Thyroid gland (tissue), 4 donors: ENCODE measurements at places on chromosomes 4 and X. TPM values are rescaled to one million over a fixed set of nuclear protein-coding genes. Genes with fewer than 3 reads are reported as not detected.

- H3K36me3 ChIP-seq = no peaks in the 10 kb centered on the region
- no peak for DNase-seq
- peaks cover 3% of the 10 kb centered on the region for H3K4me1 ChIP-seq
Observed at GRCh38 chr4:138918169-138918869, 97.3 kb upstream of the NOCT start.

FANCB gene
- total RNA-seq = 1.5 TPM

DGKK gene
- not detected for total RNA-seq

ANXA5 gene
- total RNA-seq = 313 TPM

DNA sequence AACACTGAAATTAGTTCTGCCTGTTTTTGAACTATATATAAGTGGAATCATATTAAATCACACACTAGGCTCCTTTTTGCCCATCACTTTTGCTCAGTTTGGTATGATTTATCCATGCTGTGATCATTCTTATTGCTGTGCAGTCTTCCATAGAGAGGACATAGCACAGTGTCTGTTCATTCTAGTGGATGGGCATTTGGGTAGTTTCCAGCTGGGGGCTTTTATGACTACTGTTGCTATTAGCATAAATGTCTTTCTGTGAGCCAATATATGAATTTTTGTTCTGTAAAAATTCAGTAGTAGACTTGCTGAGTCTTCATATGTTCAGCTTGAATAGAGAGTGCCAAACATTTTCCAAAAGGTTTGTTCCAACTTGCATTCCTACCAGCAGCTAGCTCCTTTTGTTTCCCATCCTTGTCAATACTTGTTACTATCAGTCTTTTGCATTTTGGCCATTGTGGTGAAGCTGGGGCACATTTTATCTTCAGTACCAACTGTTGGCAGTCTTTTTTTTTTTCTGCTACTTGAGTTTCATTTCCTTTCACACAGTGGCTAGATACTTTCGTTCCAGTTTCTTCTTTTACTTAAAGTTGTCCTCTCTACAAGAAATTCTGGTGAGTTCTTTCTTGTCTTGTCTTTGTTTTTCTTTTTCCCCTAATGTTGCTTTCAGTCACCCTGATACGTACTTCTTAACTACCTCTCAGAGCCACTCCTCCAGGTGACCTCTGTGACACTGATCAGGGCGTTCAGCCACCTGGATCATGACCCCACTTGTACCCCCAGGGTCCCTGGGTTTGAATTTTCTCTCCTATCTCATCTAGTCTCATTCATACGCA lies 87.0 kb downstream of the ANXA3 start:
- no peak overlapping the region for H3K4me3 ChIP-seq
- H3K36me3 ChIP-seq = no peaks in the 10 kb centered on the region
- H3K27me3 ChIP-seq = no peaks in the 10 kb centered on the region

- H3K27ac ChIP-seq = no peak overlapping the region
- H3K4me3 ChIP-seq = no peak overlapping the region
- no peaks in the 10 kb centered on the region for H3K27me3 ChIP-seq
- H3K4me1 ChIP-seq = no peaks in the 10 kb centered on the region
- DNase-seq = no peak
Observed at GRCh38 chr4:31085689-31086088, 365.5 kb downstream of the PCDH7 start.

- no peak for DNase-seq
- H3K4me3 ChIP-seq = no peak overlapping the region
- H3K4me1 ChIP-seq = no peaks in the 10 kb centered on the region
- H3K27ac ChIP-seq = no peak overlapping the region
- no peaks in the 10 kb centered on the region for H3K27me3 ChIP-seq
Observed at GRCh38 chr4:115749404-115749803, 636.0 kb upstream of the NDST4 start.

- no peaks in the 10 kb centered on the region for H3K27me3 ChIP-seq
- H3K27ac ChIP-seq = no peak overlapping the region
- H3K4me3 ChIP-seq = no peak overlapping the region
- H3K4me1 ChIP-seq = no peaks in the 10 kb centered on the region
- DNase-seq = no peak
Observed at GRCh38 chr4:39490322-39490721, 31.5 kb downstream of the LIAS start.

GRCh38 chr4:6760865-6761264 lies 21.7 kb upstream of the KIAA0232 start:
- no peak for DNase-seq
- no peak overlapping the region for H3K27ac ChIP-seq
- H3K4me3 ChIP-seq = no peak overlapping the region
- no peaks in the 10 kb centered on the region for H3K27me3 ChIP-seq
- H3K36me3 ChIP-seq = no peaks in the 10 kb centered on the region
- H3K4me1 ChIP-seq = no peaks in the 10 kb centered on the region

GRCh38 chr4:2417765-2418649 lies at the start of gene ZFYVE28:
TSS of gene ZFYVE28 (minus strand) at chr4:2418645. CDS start at chr4:2418323, 322 bp downstream.
- H3K4me3 ChIP-seq = no peak within 1 kb of the TSS
- peak; percentile 18 for DNase-seq
- peaks cover 16% of the 10 kb centered on the region for H3K4me1 ChIP-seq
- H3K27ac ChIP-seq = no peak within 1 kb of the TSS

DNA sequence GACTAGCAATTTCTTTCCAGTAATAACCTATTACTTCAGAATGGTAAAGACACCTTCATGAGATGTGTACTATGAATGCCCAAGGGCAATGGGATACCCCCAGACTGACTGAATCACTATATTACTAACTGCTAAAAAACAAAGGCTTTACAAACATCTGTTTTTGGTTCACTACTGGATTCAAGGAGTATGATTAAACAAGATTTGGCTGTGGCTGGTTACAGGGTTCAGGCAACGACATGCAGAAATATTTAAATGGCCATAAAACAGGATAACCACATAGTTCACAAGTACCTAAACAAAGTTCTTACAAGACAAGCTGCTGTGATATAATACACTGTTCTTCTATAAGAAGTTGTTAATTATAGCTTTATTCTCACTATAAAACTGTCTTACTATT lies 128.2 kb downstream of the FRYL start:
- peaks cover 16% of the 10 kb centered on the region for H3K4me1 ChIP-seq
- H3K4me3 ChIP-seq = no peak overlapping the region
- H3K36me3 ChIP-seq = no peaks in the 10 kb centered on the region
- no peak overlapping the region for H3K27ac ChIP-seq
- DNase-seq = no peak

- H3K27ac ChIP-seq = no peak overlapping the region
- peaks cover 7% of the 10 kb centered on the region for H3K36me3 ChIP-seq
- H3K27me3 ChIP-seq = no peaks in the 10 kb centered on the region
- H3K4me3 ChIP-seq = no peak overlapping the region
Observed at GRCh38 chr4:143515905-143516304, 2.4 kb downstream of the SMARCA5 start.

EVC2 gene
- total RNA-seq = 15.7 TPM

GRCh38 chrX:19628011-19628575 lies 112.8 kb upstream of the MAP3K15 start:
- no peak overlapping the region for H3K4me3 ChIP-seq
- no peak overlapping the region for H3K27ac ChIP-seq
- no peaks in the 10 kb centered on the region for H3K27me3 ChIP-seq
- no peaks in the 10 kb centered on the region for H3K36me3 ChIP-seq

DNA sequence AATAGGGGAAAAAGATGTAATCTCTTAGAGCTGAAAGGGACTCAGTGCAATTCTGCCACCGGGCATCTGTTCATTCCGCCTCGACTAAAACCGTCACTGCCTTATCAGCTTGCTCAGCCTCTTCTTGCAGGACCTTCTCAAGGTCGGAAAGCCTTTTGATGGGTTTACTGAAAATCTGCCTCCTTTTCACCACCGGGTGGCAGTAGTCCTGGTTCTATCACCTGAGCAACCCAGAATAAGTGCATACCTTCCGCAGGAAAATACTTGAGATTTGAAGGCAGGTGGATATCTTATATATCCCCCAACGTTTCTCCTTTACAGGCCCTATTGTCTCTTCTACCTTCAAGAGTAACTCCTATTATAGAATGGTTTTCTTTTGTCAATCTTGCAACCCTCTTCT lies 103.4 kb upstream of the PAK3 start:
- H3K4me1 ChIP-seq = no peaks in the 10 kb centered on the region
- peak; percentile 10 for DNase-seq
- no peak overlapping the region for H3K27ac ChIP-seq
- H3K4me3 ChIP-seq = no peak overlapping the region

SRPK3 gene
- total RNA-seq = 0.22 TPM

GRCh38 chr4:170853422-170854021 lies 763.8 kb upstream of the AADAT start:
- H3K36me3 ChIP-seq = no peaks in the 10 kb centered on the region
- DNase-seq = peak; percentile 55
- no peaks in the 10 kb centered on the region for H3K27me3 ChIP-seq

- H3K27ac ChIP-seq = no peak overlapping the region
- no peaks in the 10 kb centered on the region for H3K27me3 ChIP-seq
- no peak overlapping the region for H3K4me3 ChIP-seq
- peak; percentile 74 for DNase-seq
- H3K36me3 ChIP-seq = no peaks in the 10 kb centered on the region
Observed at GRCh38 chrX:72247206-72247942, 8.5 kb upstream of the ERCC6L start.
